NCI-H1694 (cell line): ENCODE measurements at places on chromosomes 6 and 20.

- no peak for DNase-seq
These were observed 137.5 kb downstream of the GMPR start for GRCh38 chr6:16375843-16376242.

GRCh38 chr20:45365444-45365970 lies 2.6 kb downstream of the SYS1 start:
- DNase-seq, result no peak

DNA sequence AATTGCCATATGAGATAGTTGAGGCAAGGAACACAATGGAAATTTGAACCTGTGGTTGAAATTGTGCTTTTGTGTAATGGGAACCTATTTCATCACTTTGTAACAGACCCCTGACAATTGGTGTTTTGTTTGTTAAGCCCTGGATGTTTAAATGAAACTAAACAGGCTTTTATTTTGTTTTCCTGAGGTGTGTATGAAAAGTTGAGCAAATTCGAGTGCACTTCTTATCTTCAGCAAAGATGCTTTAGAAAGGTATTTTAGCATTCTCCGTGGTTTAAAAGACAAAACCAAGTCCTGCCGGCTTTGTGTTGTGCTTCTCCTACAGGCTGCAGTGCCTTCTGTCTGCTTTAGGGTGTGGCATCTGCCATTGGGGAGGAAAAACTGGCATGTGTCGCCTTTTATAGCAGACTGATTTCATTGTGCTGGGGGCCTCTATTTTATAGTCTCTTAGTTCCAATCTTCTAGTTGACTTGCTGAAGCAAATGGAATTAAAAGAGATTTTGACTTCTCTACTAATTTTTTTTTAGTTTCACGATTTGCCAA lies 2.2 kb upstream of the ARID1B start:
- peak; percentile 53 for DNase-seq

GRCh38 chr20:40451552-40451951 lies 237.5 kb downstream of the MAFB start:
- DNase-seq, result no peak

- DNase-seq, result no peak
These were observed 137.9 kb downstream of the VEGFA start for GRCh38 chr6:43907789-43908472.

GRCh38 chr20:49799698-49800097 lies 12.9 kb upstream of the SLC9A8 start:
- DNase-seq, result no peak

DNA sequence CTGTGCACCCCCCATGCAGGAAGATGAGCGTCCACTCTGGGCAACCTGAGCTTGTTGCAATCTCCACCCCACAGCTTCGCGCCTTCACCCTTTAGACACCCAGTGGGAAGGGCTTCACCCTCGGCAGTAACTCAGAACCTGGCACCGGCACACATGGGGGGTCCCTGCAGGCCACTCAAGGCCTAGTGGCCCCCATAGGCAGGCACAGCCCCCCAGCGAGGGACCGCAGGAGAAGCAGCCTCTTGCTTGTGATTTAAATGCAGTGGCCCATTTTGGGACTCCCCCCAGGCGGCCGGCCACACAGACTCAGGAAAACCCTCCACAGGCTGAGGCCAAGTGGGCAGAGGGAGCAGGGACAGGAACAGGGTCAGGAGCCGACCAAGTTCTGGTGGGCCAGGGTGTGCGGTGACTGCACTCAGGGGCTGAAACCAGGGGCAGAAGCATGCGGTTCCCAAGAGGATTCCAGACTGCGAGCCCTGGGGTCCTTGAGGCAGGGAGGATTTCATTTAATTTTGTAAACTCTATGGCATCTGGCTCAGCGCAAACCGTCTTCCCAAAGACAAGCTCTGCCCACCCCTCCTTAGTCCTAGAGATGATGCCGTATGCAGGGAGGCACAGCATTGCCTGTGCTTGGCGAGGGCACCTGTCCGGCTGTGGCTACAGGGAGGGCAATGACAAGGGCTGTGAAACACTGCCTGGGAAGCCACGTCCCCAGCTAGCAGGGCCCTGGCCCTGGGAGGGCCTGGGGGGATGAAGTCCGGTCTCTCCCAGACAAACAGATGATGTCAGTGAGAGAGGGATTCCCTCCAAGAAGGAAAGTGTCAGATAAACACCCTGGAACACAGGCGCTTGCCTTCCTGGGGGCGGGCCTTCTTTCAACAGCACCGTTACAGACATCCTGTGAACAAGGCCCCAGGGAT lies 52.9 kb upstream of the GPR31 start:
- no peak for DNase-seq

- no peak for DNase-seq
These were observed 32.0 kb upstream of the AKAP7 start for GRCh38 chr6:131103296-131103695.

- no peak for DNase-seq
These were observed 16.4 kb downstream of the RNF217 start for GRCh38 chr6:124978451-124979293.

DNA sequence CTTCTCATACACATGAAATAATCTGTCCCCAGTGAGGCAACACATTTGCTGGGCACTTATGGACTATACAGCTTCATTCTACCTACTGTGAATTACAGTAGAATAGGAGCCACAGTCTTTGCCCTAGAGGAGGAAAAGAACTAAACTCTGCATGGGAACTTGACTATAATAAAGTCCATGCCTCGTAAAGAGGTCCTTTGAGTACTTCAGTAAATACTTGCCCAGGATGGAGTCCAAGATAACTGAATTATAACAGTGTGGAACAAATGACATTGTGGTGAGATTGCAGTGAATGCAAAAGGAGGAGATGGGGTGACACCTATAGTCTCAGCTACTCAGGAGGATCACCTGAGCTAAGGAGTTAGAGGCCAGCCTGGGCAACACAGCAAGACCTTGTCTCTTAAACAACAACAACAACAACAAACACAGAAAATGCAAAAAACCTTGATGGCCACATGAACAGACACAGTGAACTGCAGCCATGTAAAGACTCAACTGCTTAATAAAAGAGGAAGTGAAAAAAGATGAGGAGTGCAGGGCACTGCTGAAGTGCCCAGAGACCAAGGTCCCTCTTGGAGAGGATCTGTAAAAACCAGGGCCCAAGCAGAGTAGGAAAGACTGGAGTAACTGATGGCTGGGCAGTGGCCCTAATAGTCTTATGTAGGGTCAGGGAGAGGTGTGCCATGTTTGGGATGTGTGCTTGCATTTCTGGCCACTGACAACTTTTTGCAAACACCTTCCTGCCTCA lies 3.7 kb downstream of the MRPS18A start:
- DNase-seq, result no peak

GRCh38 chr6:162468326-162468725 lies 259.2 kb downstream of the PRKN start:
- no peak for DNase-seq

DNA sequence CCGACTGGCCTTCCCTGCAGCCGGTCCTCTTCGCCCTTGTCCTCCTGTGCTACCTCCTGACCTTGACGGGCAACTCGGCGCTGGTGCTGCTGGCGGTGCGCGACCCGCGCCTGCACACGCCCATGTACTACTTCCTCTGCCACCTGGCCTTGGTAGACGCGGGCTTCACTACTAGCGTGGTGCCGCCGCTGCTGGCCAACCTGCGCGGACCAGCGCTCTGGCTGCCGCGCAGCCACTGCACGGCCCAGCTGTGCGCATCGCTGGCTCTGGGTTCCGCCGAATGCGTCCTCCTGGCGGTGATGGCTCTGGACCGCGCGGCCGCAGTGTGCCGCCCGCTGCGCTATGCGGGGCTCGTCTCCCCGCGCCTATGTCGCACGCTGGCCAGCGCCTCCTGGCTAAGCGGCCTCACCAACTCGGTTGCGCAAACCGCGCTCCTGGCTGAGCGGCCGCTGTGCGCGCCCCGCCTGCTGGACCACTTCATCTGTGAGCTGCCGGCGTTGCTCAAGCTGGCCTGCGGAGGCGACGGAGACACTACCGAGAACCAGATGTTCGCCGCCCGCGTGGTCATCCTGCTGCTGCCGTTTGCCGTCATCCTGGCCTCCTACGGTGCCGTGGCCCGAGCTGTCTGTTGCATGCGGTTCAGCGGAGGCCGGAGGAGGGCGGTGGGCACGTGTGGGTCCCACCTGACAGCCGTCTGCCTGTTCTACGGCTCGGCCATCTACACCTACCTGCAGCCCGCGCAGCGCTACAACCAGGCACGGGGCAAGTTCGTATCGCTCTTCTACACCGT lies 6.1 kb downstream of the UBD start:
- DNase-seq, result no peak

GRCh38 chr6:38391206-38391605 lies 248.5 kb downstream of the BTBD9 start:
- DNase-seq, result no peak

GRCh38 chr6:10719296-10719963 lies 3.4 kb upstream of the TMEM14C start:
- DNase-seq, result no peak

DNA sequence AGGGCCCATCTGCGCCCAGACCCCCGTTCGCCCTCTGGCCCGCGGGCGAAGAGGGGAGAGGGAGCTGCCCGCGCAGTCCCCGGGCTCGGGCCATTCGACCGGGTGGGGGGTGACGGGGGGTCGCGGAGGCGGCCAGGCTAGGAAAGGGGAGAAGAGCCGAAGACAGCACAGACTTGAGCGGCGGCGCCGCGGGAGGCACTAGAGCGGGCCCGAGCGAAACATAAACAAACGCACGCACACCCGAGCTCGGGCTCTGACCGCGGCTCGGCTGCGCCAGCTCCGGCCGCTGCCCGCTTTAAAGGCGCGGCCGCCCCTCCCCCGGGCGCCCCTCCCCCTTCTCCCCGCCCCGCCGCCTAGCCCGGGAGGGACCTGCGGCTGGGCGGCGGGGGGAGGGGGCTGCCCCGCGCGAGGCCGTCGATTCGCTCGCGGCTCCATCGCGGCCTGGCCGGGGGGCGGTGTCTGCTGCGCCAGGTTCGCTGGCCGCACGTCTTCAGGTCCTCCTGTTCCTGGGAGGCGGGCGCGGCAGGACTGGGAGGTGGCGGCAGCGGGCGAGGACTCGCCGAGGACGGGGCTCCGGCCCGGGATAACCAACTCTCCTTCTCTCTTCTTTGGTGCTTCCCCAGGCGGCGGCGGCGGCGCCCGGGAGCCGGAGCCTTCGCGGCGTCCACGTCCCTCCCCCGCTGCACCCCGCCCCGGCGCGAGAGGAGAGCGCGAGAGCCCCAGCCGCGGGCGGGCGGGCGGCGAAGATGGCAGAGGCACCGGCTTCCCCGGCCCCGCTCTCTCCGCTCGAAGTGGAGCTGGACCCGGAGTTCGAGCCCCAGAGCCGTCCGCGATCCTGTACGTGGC lies at the start of gene FOXO3:
Gene FOXO3, plus strand, starts transcription at position 455 of the 846 bp plus-strand sequence. Its CDS starts 292 bp downstream, at position 747.
- DNase-seq, result no peak

- DNase-seq, result no peak
These were observed 65.8 kb downstream of the E2F3 start for GRCh38 chr6:20467437-20467836.

- no peak for DNase-seq
These were observed 630.6 kb downstream of the QKI start for GRCh38 chr6:164045082-164045481.

DNA sequence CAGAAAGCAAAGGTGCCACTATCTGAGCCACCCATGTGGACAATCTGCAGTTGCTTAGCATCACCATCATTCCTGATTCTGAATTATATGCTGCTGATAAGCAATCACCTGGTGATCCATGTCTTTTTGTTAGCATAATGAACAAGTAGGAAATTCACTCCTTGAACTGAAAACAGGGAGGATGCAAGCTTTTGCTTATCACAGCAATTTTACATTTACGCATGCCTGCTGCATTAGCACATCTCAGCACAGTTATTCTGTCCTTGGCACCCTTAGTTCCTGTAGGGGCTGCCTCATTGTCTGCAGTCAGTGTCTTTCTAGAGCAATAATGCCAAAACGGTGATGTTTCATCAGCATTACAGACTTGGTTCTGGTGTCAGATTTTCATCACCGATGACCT lies 162.6 kb downstream of the KIF16B start:
- DNase-seq, result no peak

- no peak for DNase-seq
These were observed 441.0 kb upstream of the MARCKS start for GRCh38 chr6:113416170-113416569.

- DNase-seq, result no peak
These were observed 1688.5 kb downstream of the GRIK2 start for GRCh38 chr6:103081876-103082630.

DNA sequence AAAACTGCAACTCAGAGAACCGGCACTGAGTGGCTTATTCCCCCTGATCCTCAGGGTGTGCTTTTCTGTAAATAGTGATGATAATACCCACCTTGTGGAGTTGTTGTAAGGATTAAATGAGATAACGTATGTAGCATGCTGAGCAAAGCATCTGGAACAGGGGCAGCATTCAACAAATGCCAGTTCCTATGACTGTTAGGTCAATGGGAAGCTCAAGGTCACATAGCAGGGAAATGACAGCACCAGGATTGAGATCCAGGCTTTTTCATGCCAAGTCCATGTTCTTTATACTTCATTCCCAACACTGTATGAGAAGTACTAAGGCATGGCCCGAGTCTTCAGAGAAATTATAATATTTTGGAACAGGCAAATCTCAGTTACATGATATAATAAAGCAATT lies 5.1 kb downstream of the RCAN2 start:
- DNase-seq, result no peak

DNA sequence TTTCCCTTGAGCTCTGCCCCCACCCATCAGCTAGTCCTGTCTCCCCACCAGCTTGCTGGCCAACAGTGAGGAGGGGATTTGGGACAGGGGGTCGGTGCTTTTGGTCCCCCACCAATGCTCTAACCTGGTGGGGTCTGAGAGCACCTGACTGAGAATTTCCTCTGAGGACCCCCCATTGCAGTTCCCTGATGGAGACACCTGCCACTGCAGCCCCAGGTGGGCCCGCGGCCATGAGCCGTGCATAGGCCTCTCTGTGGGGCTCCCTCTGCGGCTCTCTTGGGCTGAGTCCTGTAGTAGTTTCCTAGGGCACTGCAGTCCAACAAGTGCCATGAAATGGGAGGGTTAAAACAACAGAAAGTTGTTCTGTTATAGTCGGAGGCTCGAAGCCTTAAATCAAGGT lies 172.2 kb upstream of the SNX9 start:
- no peak for DNase-seq

- DNase-seq, result no peak
These were observed 36.2 kb upstream of the NANP start for GRCh38 chr20:25659999-25660398.

- DNase-seq, result no peak
These were observed 229.8 kb downstream of the HAO1 start for GRCh38 chr20:7710440-7710839.

- DNase-seq, result no peak
These were observed 64.4 kb downstream of the PREX1 start for GRCh38 chr20:48763216-48763914.

- DNase-seq, result no peak
These were observed 1.7 kb upstream of the ENTPD6 start for GRCh38 chr20:25193843-25194242.

GRCh38 chr6:82040405-82041221 lies 206.9 kb downstream of the IBTK start:
- peak; percentile 9 for DNase-seq

- no peak for DNase-seq
These were observed 165.6 kb downstream of the GRM1 start for GRCh38 chr6:146194434-146194833.

- peak; percentile 41 for DNase-seq
These were observed 153.2 kb downstream of the CDKAL1 start for GRCh38 chr6:20687494-20687893.

GRCh38 chr20:38094373-38094891 lies 60.9 kb downstream of the RPRD1B start:
- DNase-seq, result no peak

- peak; percentile 21 for DNase-seq
These were observed 22.7 kb downstream of the OLIG3 start for GRCh38 chr6:137471497-137471896.

- no peak for DNase-seq
These were observed 110.4 kb upstream of the COL21A1 start for GRCh38 chr6:56357616-56358373.
